ENCODE measurements at places on chromosomes 13 and 19.

GRCh38 chr13:22964245-22964966 is 216.4 kb upstream of the SGCG start:
- DNase-seq = no peak

- DNase-seq = no peak
These were observed 53.1 kb upstream of the ATXN8OS start for GRCh38 chr13:70054572-70054971.

DNA sequence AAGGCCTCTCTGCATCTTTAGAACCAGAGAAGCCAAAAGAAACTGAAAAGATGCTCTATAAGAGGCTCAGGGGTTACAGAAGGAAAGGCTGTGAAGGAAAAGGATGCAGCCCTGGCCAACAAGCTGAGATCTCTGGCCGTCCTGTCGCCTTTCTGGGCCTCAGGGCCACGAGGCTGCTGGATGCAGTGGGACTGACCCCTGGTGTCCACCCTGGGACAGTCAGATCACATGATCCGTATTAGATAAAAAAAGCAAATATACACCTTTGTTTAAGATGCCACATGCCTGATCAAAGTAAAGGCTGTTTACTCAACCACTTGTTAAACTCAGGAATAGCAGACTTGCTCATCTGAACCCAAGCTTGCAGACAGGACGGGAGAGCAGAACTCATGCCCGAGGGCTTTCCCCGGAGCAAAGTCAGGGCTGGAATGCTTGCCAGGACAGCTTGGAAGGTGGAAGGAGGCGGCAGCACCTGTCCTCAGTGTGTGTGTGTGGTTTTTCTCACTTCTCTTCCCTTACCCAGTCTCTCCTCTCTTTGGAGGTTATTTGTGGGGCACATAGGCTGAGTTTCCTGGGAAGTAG is 206.5 kb upstream of the TSHZ3 start:
- DNase-seq = no peak

GRCh38 chr19:29695765-29696564 is 19.1 kb downstream of the C19orf12 start:
- DNase-seq = no peak

GRCh38 chr13:97005625-97006262 is 11.5 kb upstream of the OXGR1 start:
- DNase-seq = no peak

DNA sequence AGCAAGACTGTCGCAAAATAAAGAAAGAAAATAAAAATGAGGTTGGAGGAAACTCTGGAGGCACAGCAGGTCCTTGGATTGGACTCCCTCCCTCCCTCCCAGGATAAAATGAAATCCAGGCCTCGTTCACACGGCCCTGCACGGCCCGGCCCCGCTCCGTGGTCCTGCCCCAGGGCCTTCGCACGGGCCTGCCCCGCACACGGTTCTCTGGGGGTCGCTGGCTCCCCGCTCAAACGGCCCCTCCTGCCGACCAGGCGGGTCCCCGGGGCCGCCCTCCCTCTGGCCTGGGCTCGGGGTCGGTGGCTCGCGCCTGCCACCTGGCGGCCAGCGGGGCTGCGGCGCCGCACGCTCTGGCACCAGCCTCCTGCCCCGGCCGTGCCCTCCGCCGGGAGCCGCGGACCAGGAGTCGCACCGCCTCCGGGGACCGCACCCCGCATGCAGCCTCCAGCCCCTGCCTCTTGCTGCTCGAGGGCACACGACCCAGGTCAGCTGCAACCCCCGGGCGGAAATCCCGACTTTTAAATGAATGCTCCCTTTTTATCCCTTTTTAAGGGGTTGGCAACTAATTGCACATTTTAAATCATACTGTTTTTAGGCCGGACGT is 1.5 kb upstream of the WDR18 start:
- peak; percentile 94 for DNase-seq

- DNase-seq = no peak
These were observed 183.1 kb downstream of the LHFPL6 start for GRCh38 chr13:39419876-39420275.

DNA sequence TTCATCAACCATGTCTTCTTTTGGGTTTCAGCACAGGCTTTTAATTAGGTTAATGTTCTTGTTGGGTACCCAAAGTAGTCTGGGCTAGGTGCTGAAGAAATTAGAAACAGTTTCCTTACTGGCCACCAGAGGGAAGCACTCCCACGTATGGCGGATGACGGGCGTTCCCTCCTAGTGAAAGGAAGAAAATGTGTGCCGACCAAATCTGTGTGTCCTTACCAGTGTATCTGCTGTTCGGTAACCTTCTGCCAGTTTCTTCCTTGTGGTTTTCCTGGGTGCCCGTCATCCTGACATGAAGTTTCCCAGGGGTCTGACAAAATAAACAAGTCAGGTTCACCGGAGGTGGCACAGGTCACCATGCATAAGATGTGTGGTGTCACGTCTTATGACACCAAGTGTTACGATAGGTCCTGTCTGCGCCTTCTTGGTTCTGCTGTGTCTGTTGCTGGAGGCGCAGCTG is 6.0 kb upstream of the WDR88 start:
- DNase-seq = peak; percentile 26

- DNase-seq = no peak
These were observed 169.7 kb upstream of the MAB21L1 start for GRCh38 chr13:35646056-35646774.

- peak; percentile 35 for DNase-seq
These were observed 1.7 kb downstream of the DPY19L3 start for GRCh38 chr19:32407004-32407992.

- no peak for DNase-seq
These were observed 29.1 kb downstream of the CUL4A start for GRCh38 chr13:113238536-113238935.

DNA sequence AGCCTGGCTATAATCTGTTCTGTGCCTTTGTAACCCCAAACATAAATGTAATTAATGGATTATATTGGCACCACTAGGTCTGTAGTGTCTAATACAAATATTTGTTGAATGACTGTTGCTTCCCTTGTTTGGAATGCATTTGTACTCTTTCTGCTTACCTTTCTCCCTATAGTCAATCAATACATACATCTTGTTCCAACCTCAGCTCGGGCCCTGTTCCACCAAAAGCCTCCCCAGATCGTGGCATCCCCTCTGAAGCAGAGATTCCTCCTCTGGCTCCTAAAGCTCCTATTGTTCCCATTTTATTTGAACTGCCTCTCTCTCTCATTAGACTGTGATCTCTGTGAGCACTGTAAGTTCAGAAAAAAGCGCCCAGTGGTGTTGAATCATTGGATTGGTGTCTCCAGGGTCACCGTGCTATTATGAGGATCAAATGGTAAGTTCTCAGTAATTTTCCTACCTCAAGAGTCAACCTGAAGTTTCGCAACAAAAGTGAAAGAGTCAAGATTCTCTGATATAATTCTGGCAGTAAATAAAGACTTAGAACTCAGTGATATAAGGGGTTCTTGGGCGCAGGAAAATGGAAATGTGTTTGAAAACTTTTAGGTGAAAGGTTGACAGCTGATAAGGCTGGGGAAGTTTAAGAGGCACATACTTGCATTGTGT is 151.5 kb downstream of the KLF5 start:
- DNase-seq = no peak

GRCh38 chr13:59982631-59983382 is 180.9 kb downstream of the DIAPH3 start:
- no peak for DNase-seq

Data from right kidney (tissue), 9 donors.